CD4-positive, alpha-beta T cell treated with Interleukin-12 subunit alpha and Interleukin-12 subunit beta, for 1 hour (primary cell): ENCODE measurements at places on chromosomes 2 and 18.

- no peak for DNase-seq
Measured at GRCh38 chr2:127039387-127040031, 67.4 kb downstream of the BIN1 start.

DNA sequence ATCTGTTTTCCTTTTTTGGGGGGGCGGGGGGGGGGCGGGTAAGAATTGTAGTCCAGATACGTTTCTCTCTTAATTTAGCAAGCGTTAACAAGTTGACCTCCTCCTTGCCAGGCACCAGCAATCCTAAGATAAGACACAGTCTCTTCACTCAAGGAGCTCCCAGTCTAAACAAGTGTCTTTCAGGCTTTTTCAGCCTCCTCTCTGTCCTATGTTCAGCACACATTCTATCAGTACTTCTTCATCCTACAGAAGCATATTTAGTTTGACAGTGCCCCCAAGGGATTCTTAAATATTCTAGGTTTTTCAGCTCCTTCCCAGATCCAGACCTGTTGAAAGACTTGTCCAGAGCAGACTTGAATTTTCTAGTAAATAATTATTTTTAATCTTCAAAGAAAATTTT, 2.7 kb downstream of the PPP1CB start:
- DNase-seq, result no peak

GRCh38 chr2:124283096-124283495, 258.0 kb downstream of the CNTNAP5 start:
- no peak for DNase-seq

GRCh38 chr18:48019557-48020325, 89.3 kb upstream of the SMAD2 start:
- no peak for DNase-seq

DNA sequence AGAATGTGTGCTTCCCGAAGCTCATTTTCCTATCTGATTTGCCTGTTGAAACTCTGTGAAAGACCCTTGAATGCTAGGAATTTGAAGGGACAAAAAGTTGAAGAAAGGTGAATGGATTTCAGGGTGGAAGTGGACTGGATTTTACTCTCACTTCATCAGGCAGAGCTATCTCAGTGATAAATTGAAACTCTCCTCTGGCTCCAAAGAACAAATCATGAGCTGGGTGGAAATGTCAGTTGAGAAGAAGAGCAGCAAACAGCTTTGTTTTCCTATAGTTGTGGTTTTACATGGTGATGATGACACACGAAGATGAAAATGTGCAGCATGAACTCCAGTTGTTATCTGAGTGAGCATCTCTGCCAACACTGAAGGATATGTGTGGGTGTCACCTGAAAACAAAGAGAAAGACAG, 34.4 kb downstream of the CD28 start:
- peak; percentile 79 for DNase-seq

DNA sequence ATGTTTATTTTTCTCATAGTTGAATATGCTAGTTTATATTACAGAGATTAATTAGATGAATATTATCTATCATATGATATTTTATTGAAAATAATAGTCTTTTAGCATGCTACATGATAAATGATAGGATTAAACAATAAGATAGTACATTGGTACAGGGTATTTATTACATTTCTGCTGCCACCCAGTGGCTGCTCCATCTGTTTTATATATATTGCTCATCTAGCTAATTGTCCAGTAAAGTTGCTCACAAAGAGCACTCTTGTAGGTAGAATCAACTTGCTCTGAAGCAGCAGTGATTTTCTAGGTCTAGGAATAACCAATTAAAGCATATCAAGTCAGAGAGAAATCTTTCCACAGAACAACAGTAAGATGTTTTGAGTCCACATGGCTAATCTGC, 183.3 kb downstream of the ASXL3 start:
- no peak for DNase-seq

DNA sequence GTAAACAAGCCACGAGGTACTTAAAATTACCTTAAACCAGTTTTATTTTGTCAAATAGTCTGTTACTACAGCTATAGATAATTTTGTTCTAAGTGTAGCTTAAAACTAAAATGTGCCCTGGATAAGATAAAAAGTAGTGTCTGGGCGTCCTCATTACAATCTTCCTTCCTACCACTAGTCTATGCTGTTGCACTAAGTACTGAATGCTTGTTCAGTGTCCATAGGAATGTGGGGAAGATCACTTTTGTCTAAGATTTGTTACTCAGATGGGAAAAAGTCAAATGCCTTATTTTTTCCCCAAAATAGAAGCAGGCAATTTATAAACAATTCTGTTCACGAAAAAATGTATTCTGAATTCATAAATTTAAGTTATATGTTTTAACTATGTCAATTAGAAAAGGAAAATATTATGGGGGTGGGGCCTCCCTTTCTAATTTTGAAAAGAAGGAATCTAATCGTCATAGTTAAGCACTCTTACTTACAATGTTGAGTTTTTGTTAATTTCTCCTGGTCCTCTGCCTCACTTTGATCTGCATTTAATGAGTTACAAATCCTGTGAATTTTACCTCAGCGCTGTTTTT, 140.4 kb upstream of the VRK2 start:
- DNase-seq, result peak; percentile 45

- DNase-seq, result no peak
Measured at GRCh38 chr2:174662859-174663258, 65.3 kb upstream of the WIPF1 start.

- no peak for DNase-seq
Measured at GRCh38 chr2:38797250-38797676, 19.3 kb downstream of the GEMIN6 start.

- DNase-seq, result no peak
Measured at GRCh38 chr18:80104364-80104779, 4.7 kb upstream of the ADNP2 start.

- no peak for DNase-seq
Measured at GRCh38 chr18:32707147-32707546, 65.7 kb downstream of the KLHL14 start.

DNA sequence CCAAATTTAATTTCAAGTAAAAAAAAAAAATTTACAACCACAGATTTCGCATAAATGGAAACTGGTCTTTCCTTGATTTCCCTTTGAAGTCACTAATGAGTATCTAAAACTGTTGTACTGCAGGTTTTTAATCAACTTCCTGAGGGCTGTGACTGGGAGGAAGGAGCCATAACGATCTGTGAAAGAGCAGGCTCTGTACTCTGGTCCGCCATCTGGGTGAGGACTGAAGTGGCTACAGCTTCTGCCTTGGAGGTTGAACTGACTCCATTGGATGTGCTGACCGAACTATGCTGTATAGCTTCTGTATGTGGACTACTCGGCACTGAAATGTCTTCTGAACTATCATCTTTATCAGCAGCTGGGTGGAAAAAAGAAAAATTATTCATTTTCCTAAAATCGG, 69.3 kb upstream of the CHN1 start:
- DNase-seq, result no peak

GRCh38 chr18:48695671-48696070, 156.8 kb downstream of the CTIF start:
- no peak for DNase-seq

GRCh38 chr18:944440-944839, 39.8 kb downstream of the ADCYAP1 start:
- DNase-seq, result no peak

DNA sequence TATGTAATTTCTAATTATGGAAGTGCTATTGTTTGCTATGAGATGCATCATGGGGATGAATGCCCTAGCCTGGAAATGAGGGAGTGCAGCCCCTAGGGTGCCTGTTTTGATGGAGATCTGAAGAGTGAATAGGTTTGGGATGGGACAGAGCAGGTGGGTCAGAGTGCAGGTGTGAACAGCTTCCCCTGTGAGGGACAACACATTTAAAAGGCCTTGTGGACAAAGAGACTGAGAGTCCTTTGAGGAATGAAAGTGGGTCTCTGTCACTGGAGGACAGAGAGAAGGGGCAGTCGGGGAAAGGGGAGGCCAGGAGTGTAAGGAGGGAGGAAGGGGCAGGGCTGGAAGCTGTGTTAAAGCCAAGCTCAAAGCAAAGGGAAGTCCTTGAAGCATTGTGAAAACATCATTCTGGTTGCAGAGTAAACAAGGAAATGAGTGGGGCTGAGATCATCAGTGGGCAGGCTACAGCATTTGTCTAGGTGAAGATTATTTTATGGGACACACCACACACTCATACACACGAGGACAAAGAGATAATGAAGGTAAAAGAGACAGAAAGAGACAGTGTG, 877.6 kb downstream of the SLC4A3 start:
- DNase-seq, result no peak

DNA sequence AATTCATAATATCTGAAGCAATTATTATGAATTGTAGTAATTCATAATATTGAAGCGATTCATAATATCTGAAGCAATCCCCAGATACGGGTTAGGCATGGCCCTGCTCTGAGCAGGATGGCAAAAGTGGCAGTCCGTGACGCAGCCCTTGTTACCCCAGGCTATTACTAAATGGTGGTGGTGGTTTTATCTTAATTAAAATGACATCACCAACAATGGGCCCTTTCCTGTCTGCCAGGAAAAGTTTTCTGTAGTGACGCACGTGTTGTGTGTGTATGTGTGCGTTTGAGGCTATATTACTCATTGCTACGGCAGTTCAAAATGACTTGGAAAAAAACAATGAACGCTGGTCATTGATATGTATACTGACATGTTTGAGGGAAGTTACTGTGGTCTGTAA, 10.6 kb upstream of the MOCOS start:
- no peak for DNase-seq

DNA sequence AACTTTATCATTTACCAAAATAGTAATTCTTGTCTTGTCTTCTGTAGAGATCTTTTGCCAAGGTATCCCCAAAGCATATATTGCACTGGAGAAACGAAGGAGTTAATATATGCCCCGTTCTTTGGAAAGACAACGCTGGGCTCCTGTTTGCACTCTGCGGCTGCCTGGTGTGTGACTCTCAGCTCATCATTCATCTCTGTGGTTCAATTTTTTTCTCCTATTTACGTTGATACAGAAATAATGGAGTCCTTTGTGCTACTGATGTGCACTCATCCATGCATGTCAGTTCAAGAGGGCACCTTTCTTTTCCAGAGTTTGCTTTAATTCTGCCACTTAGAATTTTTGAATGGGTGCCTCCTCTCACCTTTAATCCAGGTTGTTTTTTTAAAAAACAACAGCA, 655.5 kb downstream of the DCDC2C start:
- DNase-seq, result no peak

GRCh38 chr18:41938445-41938844, 16.6 kb upstream of the PIK3C3 start:
- DNase-seq, result no peak

GRCh38 chr18:4360221-4360715, 94.8 kb downstream of the DLGAP1 start:
- DNase-seq, result no peak

DNA sequence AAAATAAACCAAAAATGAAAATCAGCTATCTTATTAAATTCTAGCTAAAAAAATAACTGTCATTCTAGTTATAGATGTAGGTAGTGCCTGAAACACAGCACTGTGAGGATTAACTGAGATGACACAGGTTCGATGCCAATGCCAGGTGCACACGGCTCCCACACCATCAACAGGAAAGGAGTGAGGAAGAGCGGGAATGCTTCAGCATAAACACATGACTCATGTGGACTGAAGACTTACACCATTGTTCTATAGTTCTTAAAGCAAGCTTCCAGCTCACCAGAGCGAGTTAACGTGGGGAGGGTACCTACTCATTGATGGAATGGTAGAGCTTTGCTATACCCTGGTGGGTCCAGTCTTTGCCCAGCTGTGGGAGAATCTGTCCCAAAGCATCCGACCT, 76.7 kb downstream of the EMILIN2 start:
- no peak for DNase-seq

DNA sequence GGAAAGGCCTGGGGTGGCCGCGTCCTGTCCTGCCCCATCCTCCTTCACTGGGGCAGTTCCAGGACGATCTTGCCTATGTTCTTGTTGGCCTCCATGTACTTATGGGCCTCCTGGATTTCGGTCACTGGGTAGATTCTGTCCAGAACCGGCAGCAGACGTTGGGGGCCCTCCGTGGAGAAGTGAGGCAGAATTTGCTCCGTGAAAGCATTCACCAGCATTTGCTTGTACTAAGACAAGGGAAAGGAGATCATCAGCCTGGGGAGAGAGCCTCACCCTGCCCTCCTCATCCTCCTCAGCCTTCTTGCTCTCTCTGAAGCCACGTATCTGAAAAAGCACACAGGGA, 1.4 kb upstream of the SF3B6 start:
- no peak for DNase-seq

- DNase-seq, result no peak
Measured at GRCh38 chr2:195395362-195395761, 261.7 kb upstream of the SLC39A10 start.

DNA sequence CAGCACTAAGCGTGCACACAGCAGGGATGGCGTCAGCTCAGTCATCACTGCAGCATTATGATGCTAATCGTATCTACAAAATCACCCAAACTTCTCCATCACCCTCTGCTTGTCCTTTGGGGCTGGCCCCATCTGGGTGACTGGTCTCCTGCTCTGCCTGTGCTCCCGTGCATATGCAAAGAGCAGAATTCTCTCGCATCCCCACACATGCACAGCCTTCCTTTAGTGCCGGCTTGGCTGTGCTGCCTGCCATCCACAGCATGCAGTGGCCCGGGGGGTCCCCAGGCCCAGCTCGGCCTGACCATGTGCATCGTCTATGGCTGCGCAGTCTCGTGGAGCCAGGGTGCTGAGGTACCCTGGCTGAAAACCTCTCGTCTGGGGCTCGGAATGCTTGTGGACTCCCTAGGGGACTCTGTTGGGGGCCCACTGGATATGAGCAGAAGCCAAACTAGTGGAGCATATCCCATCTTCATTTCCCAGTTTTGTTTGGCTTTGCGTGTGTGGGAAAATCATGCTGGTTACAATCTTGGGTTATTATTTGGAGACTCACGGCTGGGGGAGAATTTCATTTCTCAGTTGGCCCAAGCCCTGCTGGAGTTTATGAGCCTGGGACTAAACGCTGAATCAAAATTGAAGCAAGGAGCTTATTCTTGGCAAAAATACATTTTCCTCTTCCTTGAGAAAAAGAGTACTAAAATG, 70.9 kb upstream of the HS6ST1 start:
- DNase-seq, result no peak

DNA sequence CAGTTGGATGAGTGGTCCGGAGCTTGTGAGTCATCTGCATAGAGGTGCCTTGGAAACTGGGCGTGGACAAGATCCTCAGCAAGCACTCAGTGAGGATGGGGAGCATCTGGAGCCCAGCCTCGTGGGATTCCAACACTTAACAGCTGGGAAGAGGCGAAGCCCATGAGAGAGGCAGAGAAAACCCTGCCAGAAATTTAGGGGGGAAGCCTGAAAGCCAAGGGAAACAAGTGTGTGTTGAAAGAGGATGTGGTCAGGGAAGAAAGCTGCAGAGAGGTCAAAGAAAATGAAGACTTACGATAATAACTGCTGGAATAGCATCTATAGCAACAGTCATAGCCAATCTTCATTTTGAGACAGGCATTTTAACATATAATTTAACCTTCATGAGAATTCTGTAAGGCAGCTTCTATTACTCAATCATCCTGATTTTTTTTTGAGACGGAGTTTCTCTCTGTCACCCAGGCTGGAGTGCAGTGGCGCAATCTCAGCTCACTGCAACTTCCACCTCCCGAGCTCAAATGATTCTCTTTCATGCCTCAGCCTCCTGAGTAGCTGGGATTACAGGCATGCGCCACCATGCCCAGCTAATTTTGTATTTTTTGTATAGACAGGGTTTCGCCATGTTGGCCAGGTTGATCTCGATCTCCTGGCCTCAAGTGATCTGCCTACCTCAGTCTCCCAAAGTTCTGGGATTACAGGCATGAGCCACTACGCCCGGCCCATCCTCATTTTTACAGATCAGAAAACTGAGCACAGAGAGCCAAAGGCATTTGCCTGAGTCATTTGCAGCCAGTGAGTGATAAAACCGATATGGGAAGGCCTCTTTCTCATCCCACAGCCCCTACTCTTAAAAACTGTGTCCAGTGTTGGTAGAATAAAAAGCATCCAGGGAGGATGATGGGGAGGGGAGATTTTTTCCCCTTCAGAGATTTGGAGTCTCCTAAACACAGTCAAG, 214.4 kb upstream of the EPAS1 start:
- no peak for DNase-seq
